ENCODE measurements at places on chromosomes 2 and 18.
A peak's percentile ranks its signal among the peaks of the same experiment; 100 is the strongest.

GRCh38 chr2:53952519-53952918 lies 18.3 kb downstream of the PSME4 start:
- DNase-seq: no peak

GRCh38 chr2:222707689-222708273 lies 36.3 kb downstream of the MOGAT1 start:
- DNase-seq: no peak

GRCh38 chr2:226796840-226797288 lies 2.8 kb downstream of the IRS1 start:
- DNase-seq: no peak

DNA sequence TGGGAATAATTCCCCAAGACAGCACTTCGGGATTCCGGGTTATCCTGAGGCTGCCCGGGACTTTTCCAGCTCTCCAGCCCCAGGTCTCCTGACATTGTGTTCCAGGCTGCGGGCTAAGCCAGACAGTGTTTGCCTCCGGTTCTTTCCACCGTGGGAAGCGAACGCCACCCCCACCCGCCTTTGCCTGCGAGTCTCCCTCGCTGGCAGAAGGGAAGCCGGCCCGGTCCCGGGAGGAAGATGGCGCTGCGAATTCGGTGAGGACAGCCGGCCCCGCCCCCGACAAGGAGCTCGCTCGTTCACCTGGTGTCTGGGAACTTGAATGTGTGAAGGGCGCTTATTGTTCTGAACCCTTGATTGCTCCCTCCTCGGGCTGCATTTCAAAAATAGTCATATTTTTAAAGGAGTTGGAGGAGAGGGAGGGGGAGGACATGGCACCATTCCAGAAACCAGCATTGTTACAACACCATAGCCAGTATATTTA lies 2.9 kb downstream of the LRATD1 start:
- peak; percentile 89 for DNase-seq

DNA sequence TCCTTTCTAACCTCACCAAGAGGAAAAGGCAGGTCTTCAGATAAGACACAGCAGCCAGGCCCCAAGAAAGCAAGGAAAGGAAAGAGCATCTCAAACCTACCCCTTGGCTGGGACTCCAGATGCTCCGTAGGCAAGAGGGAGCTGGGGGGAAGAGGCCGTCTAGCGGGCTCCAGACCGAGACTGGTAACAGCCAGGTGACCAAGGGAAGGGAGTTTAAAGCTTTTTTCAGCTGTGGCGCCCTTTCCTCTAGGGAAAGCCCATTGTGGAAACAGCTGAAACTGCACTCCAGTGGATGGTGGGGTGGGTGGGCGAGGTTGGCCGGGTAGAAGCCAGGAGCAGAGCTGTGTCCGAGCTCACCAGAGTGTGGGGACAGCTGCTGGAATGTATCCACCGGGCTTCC lies 180.4 kb downstream of the KLHL29 start:
- no peak for DNase-seq

GRCh38 chr2:55500025-55500424 lies 19.5 kb upstream of the CFAP36 start:
- no peak for DNase-seq

GRCh38 chr2:218679119-218679518 lies 7.2 kb downstream of the STK36 start:
- DNase-seq: no peak

- DNase-seq: no peak
Measured at GRCh38 chr2:216424274-216424673, 12.0 kb downstream of the SMARCAL1 start.

DNA sequence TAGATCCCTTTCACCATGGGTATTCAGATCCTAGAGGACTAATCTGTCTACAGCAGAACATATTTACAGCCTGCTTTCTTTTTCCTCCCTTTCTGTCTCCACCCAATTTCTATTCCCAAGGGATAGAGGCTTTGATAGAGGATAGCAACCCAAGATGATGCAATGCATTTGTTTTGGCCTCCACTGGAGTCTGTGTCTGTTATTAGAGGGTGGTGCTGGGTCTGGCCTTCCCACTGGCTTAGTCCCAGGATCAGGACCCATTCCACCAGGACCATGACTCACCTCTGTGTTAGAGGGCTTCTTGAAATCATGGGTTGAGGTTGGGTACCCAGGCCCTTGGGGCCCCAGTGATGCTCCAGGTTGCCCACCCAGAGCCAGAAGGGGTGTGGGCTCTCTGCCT lies 239.7 kb upstream of the TNP1 start:
- DNase-seq: no peak

- peak; percentile 73 for DNase-seq
Measured at GRCh38 chr2:236773206-236773605, 203.6 kb downstream of the ACKR3 start.

DNA sequence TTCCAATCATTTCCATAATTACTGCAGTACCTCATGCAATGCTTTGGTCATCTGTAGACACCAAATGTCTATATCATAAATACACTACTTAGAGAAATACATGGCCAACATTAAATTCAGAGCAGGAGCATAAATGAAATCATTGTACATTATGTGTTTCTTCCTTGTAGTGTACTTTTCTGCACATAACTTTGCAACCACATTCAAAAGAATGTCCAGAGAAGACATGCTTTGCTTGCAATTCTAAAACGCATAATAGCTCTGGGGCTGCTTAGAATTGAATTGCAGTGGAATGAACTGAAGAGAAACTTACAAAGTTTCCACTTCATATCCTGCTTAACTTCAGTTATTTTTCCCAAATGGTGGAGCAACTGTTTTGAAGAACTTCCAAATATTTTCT lies 664.4 kb downstream of the DSC3 start:
- DNase-seq: no peak

DNA sequence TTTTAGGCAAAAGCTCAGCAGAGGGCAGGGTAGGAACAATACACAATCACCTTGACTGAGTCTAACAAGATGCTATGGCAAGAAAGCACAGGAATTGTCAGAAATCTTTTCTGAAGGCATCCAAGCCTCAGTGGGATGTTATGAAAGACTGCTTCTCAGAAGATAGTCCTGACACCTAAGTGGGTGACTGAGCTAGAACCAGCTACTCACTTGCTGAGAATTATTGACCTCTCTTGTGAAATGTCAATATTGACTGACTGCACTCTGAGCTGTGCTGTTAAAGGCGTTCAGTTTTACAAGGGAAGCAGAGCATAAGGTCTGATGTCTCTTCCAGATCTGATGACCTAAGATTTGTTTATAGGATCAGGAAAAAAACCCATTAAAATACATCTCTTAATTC lies 46.1 kb downstream of the TACR1 start:
- no peak for DNase-seq

GRCh38 chr18:31500051-31500688 lies 2.2 kb downstream of the DSG2 start:
- no peak for DNase-seq

DNA sequence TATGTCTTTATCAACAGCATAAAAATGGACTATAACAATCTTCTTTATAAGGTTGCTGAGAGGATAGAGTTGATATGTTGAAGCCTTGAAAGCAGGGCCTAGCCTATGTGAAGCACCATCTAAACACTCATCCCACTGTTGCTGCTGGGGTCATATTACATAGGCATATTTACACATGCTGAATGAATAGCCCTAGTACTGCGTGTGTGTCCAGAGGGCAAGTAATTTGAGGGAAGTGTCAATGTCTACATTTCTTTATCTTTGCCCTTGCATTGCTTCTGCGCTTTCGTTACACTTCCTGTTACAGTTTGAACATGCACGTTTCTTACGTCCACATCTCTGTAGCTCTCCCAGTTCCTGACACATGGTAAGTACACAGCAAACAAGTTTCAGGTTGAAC lies 280.3 kb upstream of the ATP5MC3 start:
- no peak for DNase-seq

- no peak for DNase-seq
Measured at GRCh38 chr2:15539999-15540398, 21.1 kb downstream of the NBAS start.

DNA sequence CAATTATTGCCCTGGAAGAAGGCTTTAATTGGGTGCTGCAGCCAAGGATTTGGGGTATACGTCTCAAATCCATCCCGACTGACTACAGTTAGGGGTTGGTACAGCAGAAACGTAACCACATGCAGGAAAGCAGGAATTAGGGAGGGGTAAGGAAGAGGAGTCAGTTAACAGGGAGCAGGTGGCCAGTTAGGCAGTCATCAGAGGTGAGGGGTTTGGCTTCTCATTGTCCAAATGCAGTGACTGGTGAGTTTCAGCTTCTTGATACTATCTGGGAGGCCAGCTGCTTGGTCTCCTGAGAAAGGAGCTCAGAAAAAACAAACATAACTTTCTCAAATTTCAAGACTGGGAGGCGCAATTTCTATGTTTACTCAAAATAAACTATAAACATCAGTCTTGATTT lies 38.8 kb upstream of the UBE2F start:
- no peak for DNase-seq

GRCh38 chr2:132593171-132593570 lies 76.8 kb downstream of the LYPD1 start:
- DNase-seq: peak; percentile 73

DNA sequence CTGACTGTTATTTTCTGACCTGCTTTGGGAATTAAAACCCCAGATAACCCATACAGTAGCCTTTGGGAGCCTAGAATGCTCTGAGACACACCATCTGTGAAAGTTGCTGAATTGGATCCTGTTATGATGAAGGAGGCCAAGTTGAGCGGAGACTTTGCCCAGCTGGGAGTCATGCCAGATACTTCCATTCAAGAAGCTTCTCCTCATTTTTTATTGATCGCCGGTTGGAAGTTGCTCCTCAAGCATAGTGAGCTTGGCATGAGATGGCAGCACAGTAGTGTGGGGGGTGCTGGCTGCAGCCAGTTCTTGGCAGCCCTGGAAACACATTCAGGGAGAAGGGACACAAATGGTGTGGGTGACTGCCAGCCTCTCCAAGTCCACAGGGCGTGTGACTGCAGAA lies 270.7 kb upstream of the NRP2 start:
- DNase-seq: no peak

GRCh38 chr2:80019571-80020460 lies 284.7 kb downstream of the LRRTM1 start:
- DNase-seq: no peak

- peak; percentile 71 for DNase-seq
Measured at GRCh38 chr2:120013597-120014223, 833 bp downstream of the EPB41L5 start.

- no peak for DNase-seq
Measured at GRCh38 chr18:5419601-5420000, 124.1 kb upstream of the ZBTB14 start.

GRCh38 chr2:108858894-108859293 lies 72.3 kb downstream of the CCDC138 start:
- no peak for DNase-seq

GRCh38 chr2:201568217-201568820 lies 75.0 kb downstream of the TMEM237 start:
- DNase-seq: no peak

DNA sequence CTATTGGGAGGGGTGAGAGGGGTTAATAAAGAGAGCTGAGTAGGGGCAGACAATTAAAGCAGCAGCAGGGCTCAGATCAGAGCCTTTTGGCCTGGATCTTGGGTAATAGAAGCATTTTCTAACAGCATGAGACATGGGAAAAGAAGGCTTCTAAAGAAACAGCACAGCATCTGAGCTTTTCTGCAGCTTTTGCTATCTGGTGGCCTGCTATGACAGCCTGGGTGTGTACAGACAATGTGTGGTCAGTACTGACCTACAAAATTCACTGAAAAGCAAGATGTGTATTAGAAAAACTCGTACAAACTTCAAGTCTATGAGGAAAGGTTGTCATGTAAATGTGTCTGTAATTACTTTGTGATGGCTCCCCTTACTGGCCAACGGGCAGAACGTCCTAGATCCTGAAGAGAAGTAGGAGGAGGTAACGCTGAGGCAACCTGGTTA lies 95.6 kb downstream of the GALNT3 start:
- DNase-seq: peak; percentile 58

DNA sequence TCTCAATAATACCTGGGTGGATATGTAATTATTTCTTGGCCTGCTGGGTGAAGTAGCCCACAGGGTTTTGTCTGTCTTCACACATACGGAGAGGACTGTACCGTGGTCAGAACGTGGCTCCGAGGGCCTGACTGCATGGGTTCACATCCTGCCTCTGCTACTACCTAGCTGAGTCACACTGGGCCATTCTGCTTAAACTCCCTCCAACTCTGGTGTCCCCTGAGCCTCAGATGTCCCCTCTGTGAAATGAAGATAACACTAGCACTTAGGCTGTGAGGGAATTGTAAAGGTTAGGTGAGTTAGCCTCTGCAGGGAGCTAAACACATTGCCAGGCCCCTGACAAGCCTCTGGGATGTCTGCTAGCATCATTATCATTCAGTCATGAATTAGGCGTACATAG lies 120.1 kb upstream of the NABP1 start:
- DNase-seq: no peak

DNA sequence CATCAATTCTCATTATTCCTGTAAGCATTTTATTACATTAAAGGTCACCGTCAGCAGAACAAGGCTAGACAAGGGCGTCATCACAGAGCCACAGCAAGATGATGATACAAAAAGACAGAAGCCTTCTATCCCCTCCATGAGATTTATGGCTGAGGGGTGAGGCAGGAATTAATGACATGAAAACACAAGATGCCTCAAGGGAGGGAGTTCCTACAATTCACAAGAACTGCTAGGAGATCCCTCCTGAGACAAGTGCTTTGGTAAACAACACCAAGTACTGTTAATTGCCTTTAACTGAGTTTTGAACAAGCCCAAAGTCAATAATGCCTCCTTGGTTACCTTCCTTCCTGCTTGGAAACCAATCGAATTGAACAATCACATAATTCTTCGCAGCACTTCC lies 14.1 kb downstream of the ADD2 start:
- DNase-seq: no peak

DNA sequence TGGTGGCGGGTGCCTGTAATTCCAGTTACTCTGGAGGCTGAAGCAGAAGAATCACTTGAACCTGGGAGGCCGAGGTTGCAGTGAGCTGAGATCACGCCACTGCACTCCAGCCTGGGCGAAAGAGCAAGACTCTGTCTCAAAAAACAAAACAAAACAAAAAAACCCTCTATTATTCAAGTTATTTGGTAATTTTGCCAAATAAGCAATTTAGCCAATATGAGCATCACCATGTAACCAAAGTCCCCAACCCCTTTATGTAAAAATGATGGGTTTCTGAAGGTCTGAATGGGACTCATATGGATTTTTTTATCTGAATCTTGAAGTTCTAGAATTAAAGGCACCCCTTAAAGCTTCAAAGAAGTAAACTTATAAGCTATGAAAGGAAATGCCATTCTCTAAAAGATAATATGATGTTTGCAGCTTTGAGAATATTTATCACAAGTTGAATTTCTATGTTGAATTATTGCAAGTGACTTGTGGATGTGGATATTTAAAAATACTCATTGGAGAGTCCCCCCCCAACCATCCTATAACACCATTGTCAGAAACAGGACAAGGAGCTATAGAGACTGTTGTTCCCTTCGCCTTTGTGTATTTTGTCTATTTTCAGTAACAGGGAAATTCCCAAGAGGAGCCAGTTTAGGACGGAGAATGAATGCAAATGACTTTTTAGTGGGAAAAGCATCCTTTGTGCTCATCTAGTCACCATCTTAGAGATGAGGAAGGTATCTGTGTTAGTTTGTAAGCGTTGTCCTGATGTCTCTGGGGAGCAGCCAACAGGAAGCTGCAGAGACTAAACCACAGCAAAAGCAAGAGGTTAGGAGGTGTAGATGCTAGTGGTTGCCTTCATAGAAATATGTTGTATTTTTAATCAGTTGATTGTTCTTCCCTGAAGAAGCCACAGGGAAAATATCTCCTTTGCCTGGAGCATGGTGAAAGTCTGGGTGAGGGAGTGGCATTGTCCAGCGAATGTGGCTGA lies 68.3 kb downstream of the TET3 start:
- DNase-seq: no peak

- no peak for DNase-seq
Measured at GRCh38 chr2:180890781-180891180, 89.6 kb upstream of the UBE2E3 start.

Data from islet precursor cell (in vitro differentiated cells).